ENCODE measurements at places on chromosomes 1 and 21.
A peak's percentile ranks its signal among the peaks of the same experiment; 100 is the strongest.

DNA sequence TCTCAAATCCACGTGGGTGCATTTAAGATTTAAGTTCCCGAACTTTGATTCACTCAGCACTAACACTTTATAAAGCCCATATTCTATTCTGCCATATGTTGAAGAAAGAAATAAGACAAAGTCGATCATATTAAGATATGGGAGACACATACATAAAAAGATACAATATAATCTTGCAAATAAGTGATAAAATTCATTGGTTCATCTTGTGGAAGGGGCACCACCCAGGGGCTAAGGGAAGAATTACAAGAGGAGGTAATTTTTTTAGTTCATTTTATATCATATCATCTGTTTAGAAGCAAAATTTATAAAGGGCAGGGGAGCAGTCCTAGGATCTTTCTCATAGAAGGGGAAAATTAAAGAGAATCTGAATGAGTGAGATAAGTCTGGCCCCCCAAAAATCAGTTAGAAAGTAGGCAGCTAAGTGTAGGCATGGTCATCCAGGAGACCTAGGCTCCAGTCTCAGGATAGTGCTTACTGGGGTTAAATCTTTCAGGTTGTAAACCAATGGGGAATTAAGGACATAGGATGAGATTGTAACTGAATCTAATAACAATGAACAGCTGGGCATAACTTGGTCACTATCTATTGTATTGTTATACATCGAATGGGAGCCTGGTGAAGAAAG lies 124.2 kb upstream of the L1TD1 start:
- peak; percentile 22 for DNase-seq

DNA sequence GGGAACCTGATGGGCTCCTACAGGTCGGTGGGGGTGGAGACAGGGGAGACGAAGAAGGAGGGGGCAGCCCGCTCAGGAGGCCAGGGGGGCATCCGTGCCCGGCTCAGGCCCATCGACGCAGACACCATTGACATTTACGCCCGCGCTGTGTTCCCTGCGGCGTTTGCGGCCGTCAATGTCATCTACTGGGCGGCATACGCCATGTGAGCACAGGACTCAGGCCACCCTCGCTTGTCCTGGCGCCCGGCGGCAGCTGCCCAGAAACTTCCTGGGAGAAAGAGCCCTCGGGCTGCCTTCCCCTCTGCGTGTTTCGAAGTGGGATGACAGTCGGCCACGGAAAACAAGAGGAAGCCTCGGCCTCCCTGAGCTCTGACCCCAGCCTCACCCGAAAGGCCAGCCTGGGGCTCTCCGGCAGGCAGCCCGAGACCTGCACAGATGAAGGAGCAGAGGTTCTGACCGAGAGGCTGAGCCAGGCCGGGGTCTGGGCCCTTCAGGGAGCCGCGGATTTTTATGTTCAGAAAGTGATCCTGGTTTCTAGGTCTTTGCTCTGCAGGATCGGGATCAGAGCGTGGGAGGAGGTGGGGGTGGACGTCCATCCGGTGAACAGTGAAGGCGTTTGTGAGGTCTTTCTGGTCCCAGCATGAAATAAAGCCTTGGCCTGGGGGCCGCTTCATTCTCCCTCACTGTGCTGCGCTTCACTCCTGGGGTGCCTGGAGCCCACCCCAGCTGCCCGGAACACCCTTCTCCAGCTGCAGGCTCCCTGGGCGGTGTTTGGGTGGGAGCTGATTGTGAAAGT lies 11.1 kb downstream of the GABRD start:
- DNase-seq: no peak

DNA sequence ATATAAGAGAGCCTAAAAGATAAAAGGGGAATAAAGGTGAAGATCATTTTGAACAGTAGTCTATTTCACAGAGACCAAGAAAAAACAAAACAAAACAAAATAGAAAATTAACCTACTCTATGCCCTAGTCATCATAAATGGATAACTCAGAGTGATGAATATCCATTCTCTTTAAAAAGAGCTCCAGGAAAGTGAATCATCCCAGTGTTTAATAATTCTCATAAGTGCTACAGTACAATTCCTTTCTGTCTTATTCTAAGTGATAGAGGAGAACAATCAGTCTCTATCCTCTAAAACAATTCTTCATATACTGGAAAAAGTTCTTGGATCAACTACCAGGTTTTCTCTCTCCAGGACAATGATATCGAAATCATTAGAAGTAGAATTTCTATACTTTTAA lies 45.8 kb downstream of the GDAP2 start:
- no peak for DNase-seq

DNA sequence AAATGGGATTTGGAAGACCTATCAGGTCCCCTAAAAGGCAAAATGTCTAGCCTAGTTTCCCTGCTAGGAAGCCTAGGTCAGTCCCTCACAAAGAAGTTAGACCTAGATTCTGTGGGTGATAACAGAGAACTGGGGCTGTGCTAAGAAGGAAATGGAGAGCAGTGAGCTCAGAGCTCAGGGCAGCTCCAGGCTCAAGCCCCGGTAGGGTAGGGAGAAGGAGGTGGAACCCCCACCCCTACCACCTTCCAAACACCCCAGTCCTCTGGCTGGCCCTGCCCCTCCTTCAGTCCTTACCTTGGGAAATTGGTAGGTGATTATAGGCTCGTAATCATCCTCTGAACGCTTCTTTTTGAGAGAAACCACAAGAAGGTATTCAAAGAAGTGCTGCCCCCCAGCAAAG lies 1.1 kb downstream of the DENND2D start:
- peak; percentile 46 for DNase-seq

GRCh38 chr1:44371206-44371605 lies 16.1 kb upstream of the ERI3 start:
- DNase-seq: no peak

GRCh38 chr1:166900987-166901386 lies 24.9 kb upstream of the TADA1 start:
- no peak for DNase-seq

DNA sequence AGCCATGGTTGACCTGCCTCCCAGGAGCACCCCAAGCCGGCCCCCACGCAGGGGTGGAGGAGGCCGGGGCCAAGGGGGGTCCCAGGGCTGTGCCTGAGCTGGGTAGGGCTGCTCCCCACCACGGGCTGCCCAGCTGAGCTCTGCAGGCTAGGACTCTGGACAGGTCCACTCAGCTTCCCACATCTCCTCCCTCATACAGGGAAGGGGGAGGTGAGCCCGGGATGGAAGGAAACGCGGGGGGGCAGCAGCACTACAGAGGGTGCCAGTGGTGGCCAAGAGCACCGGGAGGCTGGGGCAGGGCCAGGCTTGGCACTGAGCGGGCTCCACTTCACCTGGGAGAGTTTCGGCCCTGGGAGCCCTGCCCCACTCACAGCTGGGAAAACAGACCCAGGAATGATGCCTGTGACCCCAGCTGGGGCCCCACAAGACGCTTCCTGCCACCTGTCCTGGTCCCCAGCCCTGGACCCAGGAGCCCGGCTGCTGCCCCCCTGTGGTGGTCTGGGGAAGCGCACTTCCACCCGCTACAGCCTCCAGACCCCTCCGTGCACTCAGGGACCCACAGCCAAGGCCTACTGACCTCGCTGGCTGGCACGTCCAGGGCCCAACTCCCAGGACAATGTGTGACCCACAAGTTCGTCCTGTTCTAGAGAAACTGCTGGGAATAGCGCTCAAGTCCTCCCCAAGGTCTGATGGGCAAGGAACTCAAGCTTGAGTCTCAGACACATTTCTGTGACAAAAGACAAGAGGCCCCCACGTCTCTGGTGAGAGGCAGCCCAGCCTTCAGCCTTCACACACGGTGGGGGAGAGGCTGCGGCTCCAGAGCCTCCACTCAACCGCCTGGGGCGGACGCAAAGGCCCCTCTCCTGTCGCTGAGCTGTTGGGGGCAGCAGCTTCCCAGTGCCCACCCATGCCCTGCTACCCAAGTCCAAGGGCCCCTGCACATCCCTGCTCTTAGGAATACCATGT lies 3.0 kb downstream of the AURKAIP1 start:
- DNase-seq: peak; percentile 55
